ENCODE measurements at places on chromosomes 11 and 22.
A peak's percentile ranks its signal among the peaks of the same experiment; 100 is the strongest.

DNA sequence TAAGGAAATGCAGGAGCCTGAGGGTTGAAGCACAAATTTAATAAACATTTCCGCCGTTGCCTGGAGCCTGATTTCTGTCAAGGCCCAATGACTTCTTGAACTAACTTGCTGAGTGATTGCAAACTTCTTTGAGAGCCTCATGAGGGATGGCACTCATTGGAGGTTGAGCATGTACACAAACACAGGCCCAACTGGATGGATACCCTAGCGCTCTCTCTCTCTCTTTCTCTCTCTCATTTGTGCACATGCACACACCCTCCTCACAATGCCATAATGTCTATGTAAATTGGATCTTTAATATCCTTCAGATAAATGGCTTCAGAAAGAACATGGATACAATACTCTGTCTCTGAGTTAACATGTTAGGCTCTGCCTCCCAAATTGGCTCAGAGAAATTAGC is 597.7 kb upstream of the CADM1 start:
- DNase-seq: no peak

GRCh38 chr11:18230859-18231258 is 5.7 kb downstream of the SAA4 start:
- DNase-seq: no peak

- no peak for DNase-seq
Measured at GRCh38 chr22:31764785-31765184, 11.0 kb downstream of the DEPDC5 start.

GRCh38 chr11:78995171-78995570 is 420.5 kb upstream of the NARS2 start:
- no peak for DNase-seq

DNA sequence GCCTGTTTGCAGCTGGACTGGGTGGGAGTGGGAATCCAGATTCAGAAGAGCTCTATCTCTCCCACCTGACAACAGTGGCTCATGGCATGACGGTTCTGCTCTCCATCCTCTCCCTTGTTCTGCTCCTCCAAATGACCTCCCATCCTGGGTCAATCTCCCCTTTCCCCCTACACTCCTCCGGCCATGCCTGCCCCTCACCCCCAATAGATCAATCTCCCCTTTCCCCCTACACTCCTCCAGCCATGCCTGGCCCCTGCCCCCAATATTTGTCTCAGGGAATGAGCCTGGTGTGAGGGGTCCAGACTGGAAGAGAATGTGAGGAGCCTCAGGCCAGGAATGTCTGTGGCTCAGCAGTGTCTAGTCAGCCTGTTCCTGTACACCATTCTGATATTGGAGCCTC is 30.9 kb upstream of the RIC3 start:
- no peak for DNase-seq

DNA sequence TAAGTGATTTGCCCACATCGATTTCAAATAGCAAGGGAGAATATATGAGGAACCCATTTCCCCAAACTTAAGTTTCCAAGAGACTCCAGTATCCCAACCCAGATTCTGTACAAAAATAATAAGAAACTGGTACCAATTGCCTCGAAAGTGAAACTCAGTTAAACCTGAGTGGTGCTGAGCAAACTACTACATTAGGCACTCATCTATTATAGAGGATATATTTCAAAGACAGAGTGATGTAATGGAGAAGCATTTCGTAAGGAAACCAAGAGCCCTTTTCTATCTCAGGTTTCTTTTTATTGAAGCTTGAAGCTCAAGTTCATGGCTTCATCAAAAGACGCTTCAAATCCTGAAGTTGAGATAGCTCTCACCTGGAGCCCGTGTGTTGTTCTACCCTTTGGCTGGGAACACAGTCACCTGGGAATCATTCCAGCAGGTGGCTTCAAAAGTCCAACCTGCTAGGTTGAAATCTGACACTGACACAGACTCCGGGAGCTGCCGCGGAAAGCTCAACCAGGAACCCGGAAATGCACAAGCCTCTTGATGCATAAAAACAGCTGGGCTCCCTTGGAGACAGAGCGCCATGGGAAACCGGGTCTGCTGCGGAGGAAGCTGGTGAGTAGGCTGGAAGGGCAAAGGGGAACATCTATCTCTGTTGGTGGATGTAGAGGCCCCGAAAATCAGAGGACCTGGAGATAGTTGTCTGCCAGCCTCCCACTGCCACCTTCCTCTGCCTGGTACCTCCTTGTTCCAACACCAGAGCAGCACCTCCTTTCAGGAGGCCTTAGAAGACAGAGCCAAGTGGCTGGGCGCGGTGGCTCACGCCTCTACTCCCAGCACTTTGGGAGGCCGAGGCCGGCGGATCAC is at the start of gene C11orf52:
Gene C11orf52 (plus strand): TSS at position 524 of the 867 bp plus-strand sequence. CDS start 60 bp downstream, at position 584.
- DNase-seq: peak; percentile 99

- DNase-seq: no peak
Measured at GRCh38 chr11:124670732-124671131, 2.8 kb downstream of the SIAE start.

DNA sequence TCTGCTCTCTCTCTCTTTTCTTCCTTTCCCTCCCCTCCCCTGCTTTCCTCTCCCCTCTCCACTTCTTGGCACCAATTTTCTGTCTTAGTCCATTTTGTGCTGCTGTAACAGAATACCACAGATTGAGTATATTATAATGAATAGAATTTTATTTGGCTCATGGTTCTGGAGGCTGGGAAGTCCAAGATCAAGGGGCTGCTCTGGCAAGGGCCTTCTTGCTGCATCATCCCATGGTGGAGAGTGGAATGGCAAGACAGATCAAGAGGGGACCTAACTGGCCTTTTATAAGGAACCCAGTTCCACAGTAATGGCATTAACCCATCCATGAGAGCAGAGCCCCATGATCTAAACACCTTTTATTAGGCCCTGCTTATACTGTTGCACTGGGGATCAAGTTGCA is 44.5 kb downstream of the ST3GAL4 start:
- no peak for DNase-seq

DNA sequence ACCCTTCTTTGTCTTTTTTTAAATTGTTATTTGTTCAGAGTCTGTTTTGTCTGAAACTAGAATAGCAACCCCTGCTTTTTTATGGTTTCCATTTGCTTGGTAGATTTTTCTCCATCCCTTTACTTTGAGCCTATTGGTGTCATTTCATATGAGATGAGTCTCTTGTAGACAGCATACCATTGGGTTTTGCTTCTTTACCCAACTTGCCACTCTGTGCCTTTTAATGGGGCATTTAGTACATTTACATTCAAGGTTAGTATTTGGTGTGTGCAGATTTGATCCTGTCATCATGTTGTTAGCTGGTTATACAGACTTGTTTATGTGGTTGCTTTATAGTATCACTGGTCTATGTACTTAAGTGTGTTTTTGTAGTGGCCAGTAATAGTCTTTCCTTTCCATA is 28.0 kb downstream of the CCDC15 start:
- no peak for DNase-seq

DNA sequence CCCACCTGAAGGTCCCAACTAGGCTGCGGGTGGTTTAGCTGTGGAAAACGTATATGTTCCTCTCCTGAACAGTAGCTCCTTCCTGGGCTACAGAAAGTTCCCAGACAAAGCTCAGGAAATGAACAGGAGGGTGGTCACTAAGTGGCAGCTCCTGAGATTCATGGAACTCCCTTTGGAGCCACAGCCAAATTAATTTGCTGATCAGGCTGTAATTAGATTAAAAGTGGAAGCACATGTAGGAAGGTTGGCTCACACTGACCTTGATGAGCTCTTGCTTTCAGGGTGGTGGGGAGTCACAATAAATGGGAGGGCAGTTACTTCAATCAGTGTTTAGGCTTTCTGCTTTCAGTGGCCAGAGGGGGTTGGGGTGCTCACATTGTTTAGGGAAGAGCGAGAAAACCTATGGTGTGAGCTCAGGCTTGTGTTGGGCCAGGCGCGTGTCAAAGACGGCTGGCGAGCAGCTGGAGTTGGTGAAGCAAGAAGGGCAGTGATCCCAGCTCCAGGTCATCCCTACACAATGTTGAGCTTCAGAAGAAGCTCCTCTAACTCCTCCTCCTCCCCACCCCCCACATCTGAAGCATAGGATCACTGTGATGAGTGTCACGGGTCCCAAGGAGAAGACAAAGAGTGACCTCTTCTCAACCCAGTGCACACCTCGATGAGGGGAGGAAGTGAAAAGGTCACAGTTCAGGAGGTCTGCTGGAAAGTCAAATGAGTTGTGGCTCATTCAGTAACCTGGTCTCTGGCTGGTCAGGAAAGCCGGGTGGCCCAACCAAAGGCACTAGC is 42.5 kb downstream of the CLPB start:
- DNase-seq: no peak

GRCh38 chr22:29142116-29142515 is 63.6 kb upstream of the EMID1 start:
- DNase-seq: no peak

DNA sequence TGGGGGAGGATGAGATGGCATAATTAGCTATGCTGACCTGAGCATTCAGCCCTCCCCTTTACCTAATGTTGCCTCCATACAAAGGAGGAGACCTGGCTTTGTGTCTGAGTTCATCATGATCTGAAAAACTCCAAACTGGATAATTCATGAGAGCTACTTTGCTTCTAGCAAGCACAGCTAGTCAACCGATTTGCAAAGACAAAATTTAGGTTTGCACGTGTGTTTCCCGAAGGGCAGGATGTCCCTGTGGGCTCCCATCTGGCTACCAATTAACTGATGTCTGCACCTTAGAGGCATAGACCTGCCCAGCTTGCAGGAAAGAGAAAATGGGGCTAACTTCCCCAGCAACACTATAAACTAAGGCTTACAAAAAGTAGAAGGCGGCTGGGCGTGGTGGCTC is 42.2 kb upstream of the POU2AF1 start:
- DNase-seq: no peak

DNA sequence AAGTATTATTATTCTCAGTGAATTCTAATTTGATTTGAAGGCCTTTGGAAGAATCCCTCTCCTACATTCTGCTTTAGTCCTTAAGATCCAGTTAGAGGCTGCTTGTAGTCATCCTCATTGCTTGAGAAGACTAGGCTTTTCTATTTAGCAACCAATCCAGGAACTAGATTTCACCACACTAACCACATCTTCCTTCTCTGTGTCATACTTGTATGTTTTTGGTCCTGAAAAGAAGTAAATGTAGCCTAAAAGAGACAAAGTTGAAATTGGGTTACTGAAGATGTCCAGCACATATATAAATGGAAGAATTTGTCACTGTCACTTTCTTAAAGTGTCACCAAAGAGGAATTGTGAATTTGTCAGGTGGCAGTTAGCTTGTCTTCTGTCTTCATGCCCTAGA is 46.6 kb upstream of the MMP7 start:
- DNase-seq: no peak

GRCh38 chr11:107882095-107882820 is 23.7 kb upstream of the SLC35F2 start:
- DNase-seq: no peak

DNA sequence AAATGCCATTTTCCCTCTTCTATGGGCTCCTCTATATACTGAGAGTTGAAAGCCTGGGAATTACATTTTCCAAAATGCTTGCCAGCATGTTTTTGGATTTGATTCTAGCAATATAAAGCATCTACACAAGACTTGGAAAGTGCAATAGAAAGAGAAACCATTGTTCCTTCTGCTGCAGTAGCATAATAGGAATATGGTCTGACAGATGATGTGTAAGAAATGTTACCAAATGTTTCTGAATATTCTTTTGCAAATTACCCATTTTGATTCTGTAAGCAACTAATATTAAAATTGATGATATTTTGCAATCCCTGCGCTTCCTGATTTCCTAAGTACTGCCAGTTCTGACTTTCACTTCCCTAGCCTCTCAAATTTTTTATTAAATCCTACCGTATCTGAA is 61.6 kb downstream of the CASP12 start:
- DNase-seq: no peak

DNA sequence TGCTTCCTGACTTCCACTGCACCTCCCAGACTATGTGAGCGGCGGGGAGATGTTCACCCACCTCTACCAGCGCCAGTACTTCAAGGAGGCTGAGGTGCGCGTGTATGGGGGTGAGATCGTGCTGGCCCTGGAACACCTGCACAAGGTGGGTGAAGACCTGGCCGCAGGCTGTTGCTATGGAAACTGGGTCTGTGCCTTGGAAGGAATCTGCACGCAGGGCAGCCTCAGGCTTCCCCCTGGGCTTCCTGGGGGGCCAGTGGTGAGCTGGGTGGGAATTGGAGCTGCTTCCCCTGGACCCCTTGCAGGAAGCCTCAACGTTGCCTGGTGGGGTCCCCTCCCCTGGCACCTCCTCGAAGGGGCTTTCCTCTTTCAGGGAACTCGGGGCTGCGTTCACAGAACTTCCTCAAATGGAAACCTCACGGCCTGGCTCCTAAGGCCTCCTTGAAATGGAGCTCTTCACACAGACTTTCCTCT is 1.5 kb downstream of the RPS6KA4 start:
- DNase-seq: no peak

DNA sequence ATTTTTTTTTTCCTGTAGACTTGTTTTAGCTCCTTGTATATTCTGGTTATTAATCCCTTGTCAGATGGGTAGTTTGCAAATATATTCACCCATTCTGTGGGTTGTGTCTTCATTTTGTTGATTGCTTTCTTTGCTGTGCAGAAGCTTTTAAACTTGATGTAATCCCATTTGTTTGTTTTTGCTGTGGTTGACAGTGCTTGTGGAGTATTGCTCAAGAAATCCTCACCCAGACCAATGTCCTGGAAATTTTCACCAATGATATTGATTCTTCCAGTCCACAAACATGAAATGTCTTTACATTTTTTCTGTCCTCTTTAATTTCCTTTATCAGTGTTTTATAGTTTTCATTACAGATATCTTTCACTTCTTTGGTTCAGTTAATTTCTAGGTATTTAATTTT is 55.6 kb upstream of the MRGPRX1 start:
- DNase-seq: no peak

- no peak for DNase-seq
Measured at GRCh38 chr11:35516403-35516802, 9.0 kb downstream of the PAMR1 start.

DNA sequence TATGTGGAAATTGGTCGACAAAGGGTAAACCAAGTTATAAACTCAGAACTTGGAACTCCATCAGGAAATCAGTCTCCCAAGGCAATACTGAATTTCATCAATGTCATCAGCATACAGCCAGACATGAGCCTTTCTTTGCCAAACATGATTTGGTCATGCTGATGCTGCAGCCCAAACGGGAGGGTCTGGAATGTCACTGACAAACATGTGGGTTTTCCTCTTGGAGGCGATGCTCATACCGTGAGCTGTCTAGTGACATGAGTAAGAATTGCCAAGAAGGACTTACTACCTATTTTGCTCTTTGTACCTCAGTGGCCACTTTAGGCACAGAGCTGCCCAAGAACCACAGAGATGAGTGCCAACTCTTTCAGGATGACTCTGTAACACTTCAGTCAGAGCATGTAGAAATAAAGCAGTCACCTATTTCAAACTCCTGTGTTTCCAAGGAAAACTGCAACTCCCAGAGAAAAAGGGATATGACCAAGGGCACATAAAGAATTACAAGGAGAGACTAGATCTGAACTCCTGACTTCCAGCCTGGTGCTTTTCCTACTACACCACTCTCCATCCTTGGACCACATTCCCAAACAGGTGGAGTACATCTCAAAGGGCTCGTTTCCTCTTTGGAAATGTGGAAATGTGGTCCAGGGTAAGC is 24.3 kb upstream of the MRGPRX2 start:
- DNase-seq: no peak

DNA sequence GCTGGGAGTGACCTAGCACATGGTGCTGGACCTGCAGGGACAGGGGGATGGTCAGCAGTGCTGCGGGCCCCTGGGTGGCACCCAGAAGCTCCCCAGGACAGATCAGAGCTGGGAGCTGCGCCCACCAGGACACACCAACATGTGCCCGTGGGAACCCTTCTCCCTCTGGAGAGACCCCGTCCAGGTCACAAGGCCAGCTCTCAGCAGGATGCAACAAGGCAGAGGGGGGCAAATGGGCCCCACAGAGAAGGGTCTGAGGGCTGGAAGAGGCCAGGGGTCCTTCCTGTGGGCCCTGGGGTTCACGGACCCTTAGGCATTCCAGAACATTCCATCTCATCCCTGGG is 6.2 kb downstream of the DUSP8 start:
- no peak for DNase-seq

Measured in NCI-H526 treated with DMSO at 0.1 percent for 48 hours (cell line).